Endodermal cell (in vitro differentiated cells): ENCODE measurements at places on chromosomes 2 and 18. TPM values are rescaled to one million over a fixed set of nuclear protein-coding genes. Genes with fewer than 3 reads are reported as not detected.

Gene EVX2
- total RNA-seq = not detected in 3 replicates

DNA sequence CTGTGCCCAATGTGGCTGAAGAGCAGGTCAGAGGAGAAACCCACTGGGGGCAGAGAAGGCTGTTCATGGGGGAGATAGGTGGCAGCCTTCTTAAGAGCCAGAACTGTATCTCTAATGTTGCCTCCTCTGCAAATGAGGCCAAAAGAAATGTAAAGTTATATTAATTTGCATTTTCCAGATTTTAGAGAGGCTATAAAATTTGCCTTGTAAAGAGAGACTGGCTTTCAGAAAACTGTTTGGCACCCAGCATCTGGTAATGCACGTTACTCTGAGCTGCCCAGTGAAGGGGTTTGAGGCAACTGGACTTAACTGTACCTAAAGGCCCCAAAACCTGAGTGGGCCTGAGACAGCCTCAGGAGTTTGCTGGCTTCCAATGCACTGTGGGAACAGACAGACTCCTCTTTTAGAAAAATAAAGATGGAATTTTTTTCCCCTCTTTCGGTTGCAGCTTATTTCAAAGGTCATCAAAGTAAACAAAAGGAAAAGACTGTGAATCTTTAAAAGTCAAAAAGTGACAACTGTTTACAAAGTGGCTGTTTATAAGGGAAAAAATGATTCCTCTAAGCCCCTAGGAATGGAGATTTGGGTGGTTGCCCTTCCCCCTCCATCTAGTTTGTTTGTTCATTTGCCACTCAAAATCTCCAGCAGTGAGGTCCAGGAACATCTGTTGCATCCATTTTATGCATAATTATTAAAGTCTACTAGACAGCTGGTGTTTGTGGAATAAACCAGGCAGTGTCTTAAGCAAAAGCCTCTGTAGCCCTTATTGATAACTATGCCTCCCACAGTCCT lies 132.2 kb upstream of the ZFP36L2 start:
- no peak for DNase-seq
- peaks cover 6% of the 10 kb centered on the region for H3K4me1 ChIP-seq
- H3K27me3 ChIP-seq = peaks cover 85% of the 10 kb centered on the region
- no peak overlapping the region for H3K27ac ChIP-seq

- H3K36me3 ChIP-seq = no peaks in the 10 kb centered on the region
- no peaks in the 10 kb centered on the region for H3K4me1 ChIP-seq
- H3K27me3 ChIP-seq = no peaks in the 10 kb centered on the region
- no peak overlapping the region for H3K27ac ChIP-seq
- no peak overlapping the region for H3K4me3 ChIP-seq
These were observed 287.2 kb upstream of the GYPC start for GRCh38 chr2:126368758-126369157.

DNA sequence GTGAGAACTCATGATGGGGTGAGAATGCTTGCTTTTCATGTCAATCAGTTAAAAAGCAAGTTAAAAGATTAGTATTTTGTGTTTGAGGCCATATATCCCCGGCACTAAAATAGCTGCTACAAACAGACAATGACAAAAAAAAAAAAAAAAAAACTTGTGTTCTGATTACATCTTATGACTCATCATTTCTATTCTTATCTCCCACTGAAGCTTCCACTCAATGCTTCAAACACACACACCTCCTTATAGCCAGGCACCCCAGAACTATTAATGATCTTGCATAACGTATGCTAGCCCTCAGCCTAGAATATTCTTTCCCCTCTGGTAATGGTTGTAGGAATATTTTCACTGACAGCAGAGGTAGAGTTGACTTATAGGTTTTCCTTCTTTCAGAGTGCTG lies 778.3 kb downstream of the TRIB2 start:
- no peaks in the 10 kb centered on the region for H3K27me3 ChIP-seq
- no peak for DNase-seq
- no peaks in the 10 kb centered on the region for H3K4me1 ChIP-seq
- H3K36me3 ChIP-seq = no peaks in the 10 kb centered on the region
- H3K27ac ChIP-seq = no peak overlapping the region
- no peak overlapping the region for H3K4me3 ChIP-seq

- no peaks in the 10 kb centered on the region for H3K4me1 ChIP-seq
- no peak for DNase-seq
- no peak overlapping the region for H3K4me3 ChIP-seq
- no peak overlapping the region for H3K27ac ChIP-seq
- no peaks in the 10 kb centered on the region for H3K36me3 ChIP-seq
These were observed 881.8 kb downstream of the DCDC2C start for GRCh38 chr2:4585057-4585635.

DNA sequence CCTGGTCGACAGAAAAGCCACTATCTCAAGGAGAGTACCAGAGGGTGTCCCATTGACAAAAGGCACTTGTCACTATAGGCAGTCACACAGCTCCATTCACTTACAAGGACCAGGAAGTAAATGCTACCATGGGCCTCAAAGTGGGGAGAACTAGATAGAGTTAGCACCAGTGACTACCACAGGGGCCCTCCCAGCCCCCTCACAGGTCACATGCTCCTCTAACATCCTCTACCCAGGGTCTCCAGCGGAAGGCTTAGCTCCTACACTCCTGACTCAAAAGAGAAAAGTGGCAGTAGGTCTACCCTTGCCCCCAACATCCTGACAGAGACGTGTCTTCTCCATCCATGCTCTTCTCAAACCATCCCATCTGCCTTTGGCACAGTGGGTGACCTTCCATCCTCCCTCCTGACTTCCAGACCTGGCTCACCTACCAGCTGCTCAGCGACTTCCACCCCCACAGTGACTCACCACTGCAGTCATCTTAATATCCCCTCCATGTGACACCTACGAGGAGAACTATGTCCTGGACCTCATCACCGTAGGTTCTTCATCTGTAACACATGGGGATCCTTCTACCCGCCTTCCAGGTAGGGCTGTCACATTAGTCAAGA lies 5.6 kb upstream of the DNMT3A start:
- H3K4me3 ChIP-seq = no peak overlapping the region
- peaks cover 18% of the 10 kb centered on the region for H3K27me3 ChIP-seq
- DNase-seq = peak; percentile 39
- no peaks in the 10 kb centered on the region for H3K4me1 ChIP-seq
- H3K36me3 ChIP-seq = no peaks in the 10 kb centered on the region
- no peak overlapping the region for H3K27ac ChIP-seq

Gene NYAP2
- not detected in 2 replicates for total RNA-seq

GRCh38 chr2:119487434-119488244 lies 36.6 kb downstream of the SCTR start:
- H3K36me3 ChIP-seq = no peaks in the 10 kb centered on the region
- H3K27me3 ChIP-seq = no peaks in the 10 kb centered on the region
- no peak overlapping the region for H3K4me3 ChIP-seq
- DNase-seq = peak; percentile 60
- no peak overlapping the region for H3K27ac ChIP-seq

DNA sequence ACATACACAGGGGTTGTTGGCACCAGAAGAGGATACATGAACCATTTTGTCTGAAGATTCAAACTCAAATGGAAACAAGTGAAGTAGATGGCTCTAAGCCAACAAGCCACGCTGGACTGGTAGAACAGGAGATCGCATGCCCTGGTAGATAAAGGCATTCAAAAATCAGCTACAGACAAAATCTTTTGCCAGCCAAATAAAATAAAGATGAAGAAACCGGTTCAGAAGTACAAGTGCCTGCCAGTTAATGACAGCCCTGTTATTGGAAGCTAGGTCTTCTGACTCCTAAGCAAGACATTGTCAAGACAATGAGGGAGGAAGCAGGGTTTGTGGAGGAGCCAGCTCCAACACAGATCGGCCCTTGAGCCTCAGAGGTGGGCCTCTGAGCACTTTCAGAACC lies 52.3 kb downstream of the EHD3 start:
- peaks cover 17% of the 10 kb centered on the region for H3K4me1 ChIP-seq
- H3K4me3 ChIP-seq = no peak overlapping the region
- no peaks in the 10 kb centered on the region for H3K36me3 ChIP-seq
- DNase-seq = no peak
- no peak overlapping the region for H3K27ac ChIP-seq

GRCh38 chr18:76437011-76437410 lies 58.0 kb downstream of the ZNF516 start:
- no peaks in the 10 kb centered on the region for H3K4me1 ChIP-seq
- no peaks in the 10 kb centered on the region for H3K27me3 ChIP-seq
- no peak overlapping the region for H3K27ac ChIP-seq
- H3K36me3 ChIP-seq = peaks cover 39% of the 10 kb centered on the region
- peak; percentile 34 for DNase-seq
- H3K4me3 ChIP-seq = no peak overlapping the region

Gene MYO3B
- 4.3 and 5.2 TPM in 2 replicates for total RNA-seq

DNA sequence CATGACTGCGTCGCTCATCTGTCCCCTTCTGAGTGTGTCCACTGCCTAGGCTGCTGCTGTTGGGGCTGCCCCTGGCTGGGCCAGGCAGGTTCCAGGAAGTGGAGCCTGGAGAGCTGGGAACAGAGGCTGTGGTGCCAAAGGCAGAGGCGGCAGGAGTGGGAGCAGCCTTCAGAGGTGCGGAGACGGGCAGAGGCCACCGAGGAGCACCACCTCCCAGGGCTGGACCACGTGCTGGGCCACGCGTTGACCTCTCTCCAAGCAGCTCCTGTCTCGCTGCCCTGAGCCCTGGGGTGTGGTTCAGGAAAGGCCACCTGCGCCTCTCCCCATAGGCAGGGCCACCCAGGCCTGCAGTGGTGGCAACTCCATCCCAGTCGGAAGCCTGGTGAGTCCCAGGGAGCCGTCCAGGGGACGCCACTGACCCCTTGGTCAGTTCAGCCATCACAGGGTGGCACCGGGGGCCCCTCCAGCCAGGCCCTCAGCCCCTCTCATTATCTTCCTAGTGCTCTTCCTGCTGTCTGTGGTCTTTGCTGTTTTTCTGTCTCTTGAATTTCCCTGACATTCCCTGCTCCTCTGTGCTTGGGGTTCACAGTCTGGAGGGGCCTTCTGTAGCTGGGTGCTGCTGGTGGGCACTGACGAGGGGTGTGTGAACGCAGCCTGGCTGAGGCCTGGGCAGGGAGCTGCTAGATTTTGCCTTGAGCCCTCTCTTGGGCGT lies 122.8 kb upstream of the HS6ST1 start:
- peak; percentile 45 for DNase-seq
- peaks cover 4% of the 10 kb centered on the region for H3K4me1 ChIP-seq
- no peak overlapping the region for H3K27ac ChIP-seq
- H3K36me3 ChIP-seq = no peaks in the 10 kb centered on the region
- no peaks in the 10 kb centered on the region for H3K27me3 ChIP-seq

- H3K36me3 ChIP-seq = no peaks in the 10 kb centered on the region
- H3K4me1 ChIP-seq = no peaks in the 10 kb centered on the region
- DNase-seq = no peak
- H3K4me3 ChIP-seq = no peak overlapping the region
- peaks cover 50% of the 10 kb centered on the region for H3K27me3 ChIP-seq
These were observed 99.7 kb downstream of the THNSL2 start for GRCh38 chr2:88269836-88270235.

Gene GNLY
- total RNA-seq = 0.59 TPM in 1 of 3 replicates, not detected in the others

- no peak for DNase-seq
- H3K4me1 ChIP-seq = no peaks in the 10 kb centered on the region
- peaks cover 5% of the 10 kb centered on the region for H3K36me3 ChIP-seq
- no peaks in the 10 kb centered on the region for H3K27me3 ChIP-seq
- no peak overlapping the region for H3K27ac ChIP-seq
- H3K4me3 ChIP-seq = peak overlapping the region; percentile 28
These were observed 148.2 kb downstream of the CERS6 start for GRCh38 chr2:168604252-168604651.

GRCh38 chr2:183543222-183543621 lies 419.0 kb downstream of the NUP35 start:
- no peaks in the 10 kb centered on the region for H3K4me1 ChIP-seq
- no peak overlapping the region for H3K27ac ChIP-seq
- no peak for DNase-seq
- no peak overlapping the region for H3K4me3 ChIP-seq
- H3K27me3 ChIP-seq = no peaks in the 10 kb centered on the region
- H3K36me3 ChIP-seq = no peaks in the 10 kb centered on the region

Gene LAMA3
- 0.58 to 0.73 TPM (median 0.61 TPM) in 3 replicates for total RNA-seq

DNA sequence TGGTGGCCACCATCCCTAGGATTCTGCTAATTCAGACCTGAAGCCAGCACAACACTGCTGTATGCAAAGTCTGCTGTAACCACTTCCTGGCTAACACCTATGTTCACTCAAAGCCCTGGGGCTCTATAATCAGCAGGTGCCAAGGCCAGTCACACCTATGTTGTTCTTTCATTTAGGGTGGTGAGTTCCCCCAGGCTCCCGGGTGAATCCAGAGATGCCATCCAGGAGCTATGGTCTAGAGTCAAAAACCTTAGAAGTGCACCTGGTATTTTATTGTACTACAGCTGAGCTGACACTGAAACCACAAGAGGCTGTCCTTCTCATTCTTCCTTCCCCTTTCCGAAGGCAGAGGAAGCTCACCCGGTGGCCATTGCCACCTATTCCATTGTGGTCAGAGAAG lies 46.2 kb upstream of the CCDC141 start:
- H3K27ac ChIP-seq = no peak overlapping the region
- no peaks in the 10 kb centered on the region for H3K27me3 ChIP-seq
- H3K4me1 ChIP-seq = no peaks in the 10 kb centered on the region
- DNase-seq = peak; percentile 57

Gene DLGAP1
- total RNA-seq = 11.5 to 14.1 TPM (median 12.2 TPM) in 3 replicates

GRCh38 chr2:164126960-164127660 lies 391.3 kb upstream of the FIGN start:
- DNase-seq = no peak
- H3K4me3 ChIP-seq = no peak overlapping the region
- no peak overlapping the region for H3K27ac ChIP-seq
- no peaks in the 10 kb centered on the region for H3K36me3 ChIP-seq
- H3K27me3 ChIP-seq = no peaks in the 10 kb centered on the region

Gene MC2R
- total RNA-seq = not detected in 2 replicates

Gene PCARE
- 0.09 and 0.11 TPM in 2 replicates for total RNA-seq

DNA sequence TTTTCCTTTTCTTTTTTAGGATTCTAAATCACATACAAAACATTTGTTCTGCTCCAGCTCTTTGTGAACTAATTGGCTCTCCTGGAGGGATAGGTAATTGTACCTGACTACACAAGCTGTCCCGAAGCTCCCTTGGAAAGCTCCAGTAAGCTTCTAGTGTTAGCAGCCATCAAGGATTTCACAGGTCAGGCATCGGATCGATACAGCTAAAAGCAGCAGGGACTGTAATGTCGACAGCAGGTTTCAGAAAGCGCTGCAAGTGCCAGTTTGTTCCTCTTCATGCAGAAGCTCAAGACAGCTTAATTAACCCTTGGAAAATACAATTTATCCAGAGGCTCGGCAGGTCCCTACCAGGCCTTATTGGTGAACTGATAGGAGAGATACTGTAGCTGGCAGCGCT lies 87.2 kb upstream of the VRK2 start:
- no peaks in the 10 kb centered on the region for H3K4me1 ChIP-seq
- H3K36me3 ChIP-seq = no peaks in the 10 kb centered on the region
- H3K4me3 ChIP-seq = no peak overlapping the region
- no peak for DNase-seq
- H3K27me3 ChIP-seq = no peaks in the 10 kb centered on the region
